CD4-positive, alpha-beta T cell treated with Interleukin-1 beta for 1 hour (primary cell): ENCODE measurements at places on chromosomes 6 and 20.

GRCh38 chr6:494394-494793 is 102.8 kb downstream of the IRF4 start:
- no peak for DNase-seq

DNA sequence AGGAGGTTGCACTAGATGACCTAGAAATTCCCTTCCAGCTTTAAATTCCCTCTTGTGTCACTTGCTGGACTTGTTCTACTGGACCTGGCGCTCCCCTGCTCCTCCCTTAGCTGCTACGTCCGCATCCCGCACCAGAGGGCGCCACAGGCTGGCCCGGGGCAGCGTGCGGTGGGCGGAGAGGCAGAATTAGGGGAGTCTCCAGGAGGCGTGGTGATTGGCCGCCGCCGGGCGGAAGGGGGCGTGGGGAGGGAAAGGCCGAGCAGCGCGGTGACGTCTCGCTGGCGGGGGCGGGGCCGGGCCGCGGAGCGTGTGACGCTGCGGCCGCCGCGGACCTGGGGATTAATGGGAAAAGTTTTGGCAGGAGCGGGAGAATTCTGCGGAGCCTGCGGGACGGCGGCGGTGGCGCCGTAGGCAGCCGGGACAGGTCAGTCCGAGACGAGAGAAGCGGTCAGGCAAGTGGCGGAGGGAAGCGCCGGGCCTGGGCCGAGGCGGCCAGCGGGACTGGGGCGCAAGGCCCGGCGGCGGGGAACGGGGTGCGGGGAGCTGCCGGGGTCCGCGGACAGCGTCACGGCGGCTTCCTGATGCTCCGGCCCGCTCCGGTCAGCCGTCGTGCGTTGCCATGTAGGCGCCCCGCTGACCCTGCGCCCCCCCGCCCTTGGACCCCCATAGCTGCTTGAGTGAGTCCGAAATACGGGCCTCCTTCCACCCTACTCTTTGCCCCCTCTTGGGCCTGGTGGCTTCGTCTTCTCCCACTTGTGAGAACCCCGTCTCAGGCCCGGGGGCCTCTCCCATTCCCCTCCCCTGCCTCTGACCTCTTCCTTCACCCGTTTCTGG is at the start of gene PPARD:
Gene PPARD (plus strand): TSS at position 301 of the 834 bp plus-strand sequence. CDS start 68,530 bp downstream, outside the sequence.
- peak; percentile 97 for DNase-seq

- no peak for DNase-seq
These were observed 657.7 kb upstream of the CITED2 start for GRCh38 chr6:140032189-140032588.

DNA sequence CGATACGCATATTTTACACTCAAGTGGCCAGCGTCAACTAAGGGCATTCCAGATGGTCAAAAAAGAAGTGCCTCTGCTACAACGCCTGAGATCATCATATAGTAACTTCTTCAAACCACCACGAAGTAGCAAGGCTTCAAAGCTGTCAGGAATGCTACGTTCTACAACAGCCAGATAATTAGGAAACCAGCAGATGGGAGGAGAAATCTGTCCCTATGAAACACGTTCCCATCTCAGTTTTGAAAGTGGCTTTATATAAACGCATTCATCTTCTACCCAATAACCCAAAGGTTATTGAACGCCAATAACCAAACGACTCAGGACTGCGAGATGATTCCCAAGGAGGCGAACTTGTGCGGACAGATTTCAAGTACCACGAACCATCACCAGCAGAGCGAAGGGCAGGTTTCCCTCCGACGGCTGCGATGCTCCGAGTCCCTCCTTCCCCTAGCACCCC is 1.2 kb downstream of the ABHD12 start:
- DNase-seq = no peak

GRCh38 chr20:41274152-41274551 is 43.4 kb downstream of the ZHX3 start:
- DNase-seq = no peak

DNA sequence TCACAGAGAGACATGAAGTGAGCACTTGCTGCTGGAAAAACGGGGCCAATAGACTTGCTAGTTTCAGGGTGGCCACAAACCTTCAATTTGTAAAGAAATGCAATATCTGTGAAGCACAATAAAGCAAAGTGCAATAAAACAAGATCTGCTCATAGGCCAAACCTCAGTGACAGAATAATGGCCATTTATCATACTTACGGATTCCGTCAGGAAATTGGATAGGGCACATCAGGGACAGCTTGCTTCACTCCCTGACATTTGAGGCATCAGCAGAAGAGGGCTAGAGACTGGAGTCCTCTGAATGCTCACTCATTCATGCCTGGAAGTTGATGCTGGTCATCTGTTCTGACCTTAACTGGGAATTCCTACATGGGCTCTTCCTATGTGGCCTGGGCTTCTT is 165.5 kb upstream of the OPRM1 start:
- DNase-seq = no peak

- DNase-seq = no peak
These were observed 238.8 kb downstream of the TSHZ2 start for GRCh38 chr20:53210931-53211330.

DNA sequence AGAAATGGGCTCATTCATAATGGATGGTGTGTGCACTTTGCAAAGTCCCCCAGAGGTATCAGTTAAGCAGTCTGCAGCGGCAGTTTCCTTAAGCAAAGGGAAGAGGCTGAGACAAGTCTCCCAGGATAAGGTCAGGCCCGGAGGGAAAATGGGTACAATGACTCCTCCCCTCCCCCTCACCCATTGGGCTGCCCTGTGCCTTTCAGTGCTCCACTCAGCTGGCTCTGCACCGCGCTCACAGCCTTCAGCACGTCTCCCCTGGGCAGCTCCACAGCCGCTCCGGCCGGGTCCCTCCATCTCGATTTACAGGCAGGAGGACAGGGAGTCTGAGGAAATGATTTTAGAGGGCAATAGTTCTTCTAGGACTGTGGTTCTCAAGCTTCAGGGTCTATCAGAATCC is 264.8 kb downstream of the LRFN2 start:
- no peak for DNase-seq

GRCh38 chr6:115891111-115891669 is 169.5 kb downstream of the FRK start:
- DNase-seq = no peak

GRCh38 chr20:45904583-45905504 is 7.1 kb downstream of the PLTP start:
- DNase-seq = no peak

DNA sequence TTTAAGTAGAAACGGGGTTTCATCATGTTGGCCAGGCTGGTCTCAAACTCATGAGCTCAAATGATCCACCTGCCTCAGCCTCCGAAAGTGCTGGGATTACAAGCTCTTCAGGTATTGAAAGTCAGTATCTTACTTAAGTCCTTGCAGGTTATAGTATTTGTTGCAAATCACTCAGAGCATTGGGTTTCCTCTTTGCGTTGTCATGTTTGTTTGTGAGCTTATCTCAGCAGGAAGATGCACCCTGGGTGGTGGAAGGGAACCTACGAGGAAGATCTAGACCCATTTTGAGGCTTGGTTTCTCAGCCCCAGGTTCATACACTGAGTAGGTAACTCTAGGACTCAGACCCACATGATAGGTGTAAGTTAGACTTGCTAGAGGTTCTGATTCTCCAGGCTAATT is 18.6 kb downstream of the MYH7B start:
- no peak for DNase-seq

- no peak for DNase-seq
These were observed 3.9 kb downstream of the NPEPL1 start for GRCh38 chr20:58696411-58696961.

DNA sequence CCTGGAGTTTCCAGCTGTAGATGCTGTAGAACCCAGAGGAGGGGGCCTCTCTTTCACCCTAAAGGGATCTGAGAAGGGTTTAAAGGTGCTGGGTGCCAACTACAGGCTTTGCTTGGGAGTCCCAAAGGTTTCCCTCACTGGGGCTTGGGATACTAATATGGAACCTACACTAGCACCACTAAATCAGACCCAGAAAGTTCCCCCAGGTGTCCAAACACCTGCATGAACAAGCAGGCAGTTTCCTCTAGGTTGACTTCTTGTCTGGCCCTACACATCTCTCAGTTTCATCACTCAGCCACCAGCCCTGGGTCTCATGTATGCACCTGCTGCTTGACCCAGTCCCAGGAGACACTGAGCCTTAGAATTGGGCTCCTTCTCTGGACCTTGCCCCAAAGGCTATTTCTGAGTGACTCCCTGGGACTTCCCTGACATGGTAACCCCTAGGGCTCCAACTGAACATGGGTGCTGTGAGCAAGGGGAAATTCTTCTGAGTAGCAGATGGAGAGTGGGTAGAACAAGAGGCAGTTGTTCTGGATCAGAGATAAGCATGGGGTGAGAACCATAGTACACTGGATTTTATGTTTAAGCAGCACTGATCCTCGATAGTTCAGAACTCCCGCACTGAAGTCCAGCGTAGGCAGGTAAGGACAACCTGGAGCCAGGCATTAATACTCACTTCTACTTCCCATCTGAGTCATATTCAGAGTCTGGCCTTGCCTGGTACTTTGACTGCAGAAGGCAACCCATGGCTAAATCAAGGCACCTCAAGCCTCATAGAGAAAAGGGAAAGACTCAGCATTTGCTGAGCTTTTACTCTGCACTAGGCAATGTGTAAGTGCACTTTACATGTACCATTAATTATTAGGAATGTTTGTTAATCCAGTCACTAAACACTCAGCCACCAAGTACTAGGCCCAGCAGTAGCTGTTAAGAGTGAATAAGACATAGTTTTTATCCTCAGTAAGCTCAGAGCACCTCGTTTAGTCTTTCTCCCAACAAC is 16.8 kb downstream of the BCL2L1 start:
- DNase-seq = no peak

DNA sequence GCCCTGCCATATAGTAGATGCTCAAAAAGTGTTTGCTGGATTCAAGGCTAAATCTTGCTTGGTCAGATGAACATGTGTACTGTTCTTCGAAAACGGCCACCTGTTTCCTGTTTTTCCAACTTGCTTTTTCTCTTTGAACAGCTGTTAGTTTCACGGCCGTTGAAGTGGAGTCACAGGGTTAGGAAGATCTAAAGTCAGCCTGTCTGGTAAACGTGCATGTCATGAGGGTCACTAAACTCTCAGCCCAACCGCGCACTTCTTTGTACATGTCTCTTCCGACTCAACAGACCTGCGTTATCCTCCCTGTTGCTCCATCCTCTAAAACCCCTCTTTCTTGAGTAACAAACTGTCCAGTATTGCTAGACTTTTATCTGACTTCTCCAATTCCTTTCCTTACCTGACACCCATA is 93.2 kb upstream of the MAN1A1 start:
- DNase-seq = no peak

GRCh38 chr20:34435589-34435988 is 72.5 kb downstream of the ITCH start:
- DNase-seq = no peak

- no peak for DNase-seq
These were observed 42.3 kb downstream of the IL20RA start for GRCh38 chr6:137002505-137002904.

DNA sequence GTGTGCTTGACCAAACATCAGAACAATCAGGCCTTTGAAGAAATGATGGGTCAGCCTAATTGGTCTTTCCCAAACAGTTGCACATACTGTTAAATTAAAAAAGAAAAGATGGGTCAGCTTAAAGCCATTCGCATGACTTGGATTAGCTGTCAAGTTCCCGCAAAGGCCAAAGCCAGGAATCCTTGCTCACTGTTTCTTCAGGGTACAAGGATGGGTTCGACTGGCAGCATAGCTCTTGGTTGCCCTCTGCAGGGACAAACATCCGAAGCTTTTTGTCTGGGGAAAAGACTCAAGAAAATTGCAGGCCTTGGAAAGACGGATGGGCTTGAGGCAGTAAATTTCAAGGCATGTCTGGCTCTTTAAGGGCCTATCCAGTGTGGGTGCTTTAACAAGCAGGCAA is 168.0 kb downstream of the HDGFL1 start:
- no peak for DNase-seq

- DNase-seq = no peak
These were observed 25.5 kb upstream of the CST1 start for GRCh38 chr20:23776067-23776771.

- no peak for DNase-seq
These were observed 24.4 kb downstream of the CAP2 start for GRCh38 chr6:17417817-17418216.

DNA sequence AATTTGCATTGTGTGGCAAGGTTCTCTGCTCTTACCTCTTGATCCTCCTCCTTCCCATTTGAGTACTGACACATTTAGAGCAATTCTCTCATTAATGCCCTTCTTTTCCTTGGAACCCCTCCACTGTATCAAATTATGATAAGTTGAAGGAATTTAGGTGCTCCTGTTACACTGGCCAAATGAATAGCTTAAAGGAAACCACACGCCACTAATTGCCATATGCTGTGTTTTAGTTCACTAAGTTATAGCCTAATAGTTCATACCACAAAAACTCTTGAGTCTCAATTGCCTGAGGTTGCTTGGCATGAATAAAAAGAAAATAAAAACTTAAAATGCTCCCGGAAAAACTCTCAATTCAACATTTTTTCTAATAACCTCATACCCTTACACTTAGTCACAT is 1239.3 kb downstream of the EPHA7 start:
- DNase-seq = no peak

DNA sequence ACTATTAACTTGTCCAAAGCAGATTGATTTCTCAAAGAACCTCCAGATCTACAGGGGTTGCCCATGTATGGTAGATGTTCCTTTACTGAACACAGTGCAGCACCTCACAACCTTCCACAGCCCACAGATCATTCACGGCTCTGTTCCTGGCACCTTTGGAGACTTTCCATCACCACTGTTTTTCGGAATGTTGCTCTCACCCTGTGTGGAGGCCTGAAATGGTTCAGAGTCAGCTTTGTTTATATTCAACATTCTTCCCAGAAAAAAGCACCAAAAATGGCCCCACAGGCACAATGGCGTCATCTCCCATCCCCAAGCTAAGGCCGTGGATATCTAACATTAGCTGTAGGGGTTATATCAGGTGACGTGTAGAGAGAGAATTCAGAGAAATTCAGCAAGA is 74.7 kb downstream of the DHX35 start:
- no peak for DNase-seq

GRCh38 chr6:145875496-145876211 is 61.1 kb upstream of the FBXO30 start:
- DNase-seq = no peak

DNA sequence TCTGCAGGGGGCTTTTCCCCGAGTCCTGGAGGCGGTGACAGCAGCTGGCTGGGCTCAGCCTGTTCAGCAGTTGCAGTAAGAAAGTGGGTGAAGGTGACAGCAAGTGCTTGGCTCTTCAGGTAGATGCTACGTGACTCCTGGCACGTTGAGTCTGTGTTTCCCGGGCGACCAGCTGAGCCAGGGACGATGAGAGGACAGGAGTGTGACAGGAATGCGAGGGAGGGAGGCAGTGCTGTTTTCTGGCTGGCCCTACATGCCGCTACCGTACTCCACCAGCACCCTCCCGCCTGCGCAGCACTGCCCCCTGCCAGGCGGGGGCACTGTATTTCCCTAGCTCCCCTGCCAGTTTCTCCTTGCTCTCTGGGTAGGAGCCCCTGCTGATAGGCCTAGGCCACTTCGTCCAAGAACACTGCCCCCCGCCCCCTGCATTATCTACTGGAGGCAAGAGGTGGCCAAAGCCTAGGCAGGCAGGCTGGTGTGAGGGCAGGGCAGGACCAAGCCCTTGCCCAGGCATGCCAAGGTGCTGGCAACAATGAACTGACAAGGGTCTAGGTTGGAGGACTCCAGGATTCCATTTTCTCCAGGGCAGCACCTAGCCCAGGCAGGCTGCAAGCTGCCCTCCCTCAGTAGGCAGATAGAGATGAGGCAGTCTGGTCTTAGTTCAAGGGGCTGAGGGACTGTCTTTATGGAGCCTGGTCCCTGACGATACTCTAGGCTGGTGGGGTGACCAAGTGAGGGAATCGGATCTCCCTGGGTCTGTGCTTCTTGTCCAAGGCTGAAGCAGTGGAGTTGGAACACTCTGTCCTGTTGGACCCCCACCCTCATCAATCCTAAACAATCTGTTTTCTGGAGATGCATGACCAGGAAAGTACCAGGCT is 19.2 kb downstream of the MRPS18A start:
- DNase-seq = peak; percentile 41

GRCh38 chr6:157233686-157234085 is 89.6 kb downstream of the TMEM242 start:
- no peak for DNase-seq
